ENCODE measurements at places on chromosomes 16 and 17.
A peak's percentile ranks its signal among the peaks of the same experiment; 100 is the strongest.

- no peak for DNase-seq
Observed at GRCh38 chr17:12821376-12821940, 32.2 kb downstream of the ARHGAP44 start.

DNA sequence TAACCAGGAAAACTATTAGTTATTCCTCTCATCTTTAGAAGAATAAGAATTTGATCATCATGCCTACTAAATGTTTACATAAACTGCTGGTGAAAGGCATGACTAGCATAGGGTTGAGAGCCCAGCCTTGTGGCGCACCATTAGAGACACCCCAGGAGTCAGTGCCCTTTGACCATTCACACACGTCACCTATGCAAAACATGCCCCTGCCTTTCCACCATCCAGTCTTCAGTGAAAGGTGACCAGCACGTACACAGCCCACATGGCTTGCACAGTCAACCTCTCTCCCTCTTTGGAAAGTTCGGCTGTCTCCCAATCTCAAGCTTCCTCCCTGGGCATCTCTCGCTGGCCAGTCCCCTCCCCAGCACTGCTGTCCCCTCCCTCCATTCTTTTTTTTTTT, 150.3 kb downstream of the ENGASE start:
- no peak for DNase-seq

GRCh38 chr17:45096141-45096540, 35.0 kb downstream of the NMT1 start:
- DNase-seq, result no peak

DNA sequence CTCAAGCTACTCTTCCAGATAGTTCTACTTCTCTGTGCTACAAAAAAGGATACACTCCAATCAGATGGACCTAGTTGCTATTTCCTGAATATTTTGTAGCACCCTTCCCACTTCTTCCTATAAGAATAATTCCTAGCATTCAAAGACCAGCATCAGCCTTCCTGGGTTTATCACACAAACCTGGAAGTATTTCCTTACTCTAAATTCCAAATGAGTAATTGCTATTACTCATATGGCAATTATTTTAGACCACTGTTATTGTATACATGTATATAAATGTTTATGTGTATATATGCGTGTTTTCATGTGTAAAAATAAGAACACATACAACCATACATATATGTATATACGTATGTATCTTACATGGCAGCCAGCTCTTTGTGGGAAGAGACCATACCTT, 130.6 kb downstream of the MYO1D start:
- DNase-seq, result no peak

GRCh38 chr16:51003850-51004566, 147.1 kb downstream of the SALL1 start:
- no peak for DNase-seq

DNA sequence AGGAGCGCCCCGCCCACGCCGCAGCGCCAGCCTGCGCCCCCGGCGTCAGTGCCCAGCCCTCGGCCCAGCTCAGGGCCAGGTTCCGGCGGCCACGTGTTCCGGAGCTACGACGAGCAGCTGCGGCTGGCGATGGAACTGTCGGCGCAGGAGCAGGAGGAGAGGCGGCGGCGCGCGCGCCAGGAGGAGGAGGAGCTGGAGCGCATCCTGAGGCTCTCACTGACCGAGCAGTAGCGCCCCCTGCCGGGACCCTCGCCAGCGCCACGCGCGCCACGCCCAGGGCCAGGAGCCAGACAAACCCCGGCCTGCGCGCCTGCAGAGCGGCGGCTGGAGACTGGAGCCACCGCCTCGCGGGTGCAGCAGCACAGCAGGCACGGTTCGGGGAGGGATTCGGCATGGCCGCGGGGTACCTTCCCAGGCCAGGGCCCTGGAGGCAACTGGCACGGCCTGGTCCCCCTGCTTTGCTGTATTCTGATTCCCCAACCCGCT, 9.3 kb downstream of the CORO6 start:
- DNase-seq, result peak; percentile 99

DNA sequence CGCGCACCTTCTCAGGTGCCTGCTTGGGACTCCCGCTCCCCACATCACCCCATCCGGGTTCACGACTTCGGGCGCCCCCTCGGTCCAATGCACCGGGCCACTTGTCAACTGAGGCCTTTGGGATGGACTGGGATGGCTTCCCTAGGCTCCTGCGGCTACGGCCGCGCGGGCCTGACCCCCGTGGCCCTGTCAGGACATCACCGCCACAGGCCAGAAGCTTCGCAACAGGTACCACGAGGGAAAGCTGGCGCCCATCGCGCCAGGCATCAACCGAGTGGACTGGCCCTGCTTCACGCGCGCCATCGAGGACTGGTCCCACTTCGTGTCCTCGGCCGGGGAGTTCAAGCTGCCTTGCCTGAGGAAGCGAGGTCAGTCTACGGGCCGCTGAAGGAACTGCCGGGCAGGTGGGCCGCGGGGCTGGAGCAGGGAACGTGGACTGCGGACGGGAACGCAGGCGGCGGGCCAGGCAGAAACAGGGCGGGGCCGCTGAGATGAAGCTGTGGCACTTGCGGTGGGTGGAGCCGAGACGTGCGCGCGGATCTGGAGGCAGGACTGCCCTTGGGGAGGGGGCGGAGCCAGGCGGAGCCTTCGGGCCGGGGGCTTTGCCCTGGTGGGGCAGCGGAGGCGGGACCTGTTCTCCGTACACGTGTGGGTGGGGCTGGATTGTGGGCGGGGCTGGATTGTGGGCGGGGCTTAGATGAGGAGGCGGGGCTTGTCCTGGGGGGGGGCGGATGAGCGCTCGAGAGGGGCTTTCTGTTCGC, 13.7 kb upstream of the CNGB1 start:
- DNase-seq, result peak; percentile 91

GRCh38 chr16:66908116-66908515, 10.6 kb downstream of the CDH16 start:
- DNase-seq, result no peak

GRCh38 chr17:28327031-28327607, 8.1 kb downstream of the TMEM97 start:
- DNase-seq, result no peak

Measured in activated naive CD8-positive, alpha-beta T cell treated with anti-CD3 and anti-CD28 coated beads, Interleukin-2, amount 10 ng/mL, durations not matched to agents 7 days and 5 days (primary cell).